ENCODE measurements at places on chromosomes 3 and 15.

- no peak for DNase-seq
These were observed 37.2 kb upstream of the ANPEP start for GRCh38 chr15:89851673-89852341.

- DNase-seq = no peak
These were observed 62.9 kb downstream of the EFCAB12 start for GRCh38 chr3:129365296-129366136.

DNA sequence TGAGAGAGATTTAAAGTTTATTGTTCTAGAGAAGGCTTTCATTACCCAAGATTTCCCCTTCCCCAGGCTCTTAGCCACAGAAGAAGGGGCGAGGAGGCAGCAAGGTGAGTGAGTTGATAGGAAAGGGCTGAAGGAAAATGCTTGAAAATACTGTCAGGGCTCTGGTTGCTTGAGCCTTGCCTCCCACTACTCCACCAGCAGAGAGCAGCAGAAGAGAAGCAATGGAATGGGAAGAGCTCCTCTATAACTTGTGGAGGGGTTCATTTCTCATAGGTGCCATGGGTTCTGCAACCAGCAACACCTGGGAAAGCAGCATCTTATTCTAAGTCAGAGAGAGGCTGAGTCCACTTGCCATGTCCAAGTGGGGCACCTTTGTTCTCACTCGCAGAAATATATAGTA lies 184.0 kb upstream of the CNTN6 start:
- no peak for DNase-seq

DNA sequence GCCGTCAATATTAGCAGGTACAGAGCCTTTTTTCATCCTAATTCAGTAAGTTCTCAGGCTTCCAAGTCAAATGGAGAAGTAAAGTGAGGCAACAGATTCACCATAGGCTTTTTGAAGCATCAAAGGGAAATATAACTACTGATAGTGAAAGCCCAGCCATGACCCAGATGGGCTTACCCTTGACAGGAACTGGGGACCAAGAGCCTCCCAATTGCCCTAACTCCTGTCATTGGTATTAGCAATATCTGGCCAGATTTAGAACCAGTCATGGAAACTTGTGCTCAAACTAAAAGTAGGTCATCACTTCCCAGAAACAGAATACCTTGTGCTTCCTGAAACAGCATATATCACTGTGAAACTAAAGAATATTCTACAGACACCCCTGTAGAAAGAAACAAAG lies 33.0 kb downstream of the NME9 start:
- no peak for DNase-seq

GRCh38 chr15:79858469-79858868 lies 38.3 kb downstream of the MTHFS start:
- DNase-seq = no peak

DNA sequence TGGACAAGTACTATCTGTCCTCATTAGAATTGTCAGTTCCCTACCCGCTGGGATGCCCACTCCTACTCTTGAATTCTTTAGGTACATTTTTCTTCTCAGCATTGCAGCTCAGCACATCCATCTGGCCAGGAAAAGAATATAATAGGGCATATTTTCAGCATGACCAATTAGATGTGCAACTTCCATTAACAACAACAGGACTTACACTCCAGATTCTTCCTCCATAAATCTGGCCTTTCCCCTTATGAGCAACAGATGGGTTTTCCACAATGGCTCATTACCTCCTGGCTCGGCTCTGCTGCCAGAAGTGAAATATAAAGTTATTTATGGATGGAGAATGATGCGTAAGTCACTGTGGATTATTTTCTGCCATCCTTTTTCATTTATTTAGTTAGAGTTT lies 443.8 kb upstream of the TGFBR2 start:
- DNase-seq = no peak

GRCh38 chr15:93333796-93334195 lies 244.8 kb upstream of the RGMA start:
- DNase-seq = no peak

DNA sequence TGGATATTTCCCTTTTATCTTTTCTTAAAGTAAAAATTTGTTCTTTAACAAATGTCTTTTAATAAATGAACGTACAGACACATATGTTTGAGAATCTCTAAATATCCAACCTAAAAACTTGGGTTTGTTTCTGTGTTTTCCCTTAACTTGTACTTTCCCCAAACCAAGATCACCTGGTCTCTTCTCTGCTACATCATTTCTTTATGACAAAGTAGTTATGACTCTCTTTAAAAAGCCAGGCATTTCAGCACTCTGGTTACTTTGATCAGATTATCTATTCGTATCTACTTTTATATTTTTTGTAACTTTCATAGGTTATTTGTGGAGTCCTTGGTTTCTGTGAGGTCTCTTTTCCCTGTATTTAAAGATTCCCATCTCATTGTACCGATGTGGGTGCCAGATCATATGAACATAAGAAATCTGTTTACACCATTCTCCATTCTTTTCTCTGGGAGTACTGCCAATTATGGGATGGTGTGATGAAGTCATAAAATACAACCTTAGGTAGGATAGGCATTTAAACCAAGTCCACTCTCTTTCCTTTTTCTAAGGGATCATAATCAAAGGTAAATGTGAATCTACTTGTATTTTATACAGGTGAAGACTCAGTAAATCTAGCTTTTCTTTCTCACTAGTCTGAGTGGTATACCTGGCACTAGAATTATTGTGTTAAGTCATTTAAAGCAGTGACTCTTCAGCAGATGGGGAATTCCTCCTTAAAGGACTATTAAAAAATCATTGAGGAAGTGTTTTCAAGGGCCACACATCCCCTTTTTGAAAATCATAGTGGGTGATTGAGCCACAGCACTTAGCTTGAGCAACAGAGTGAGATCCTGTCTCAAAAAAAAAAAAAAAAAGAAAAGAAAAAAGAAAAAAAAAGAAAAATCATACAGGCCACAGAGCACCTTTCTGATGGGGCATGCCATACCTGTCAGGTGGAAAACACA lies 12.4 kb upstream of the NFKBIZ start:
- DNase-seq = no peak

DNA sequence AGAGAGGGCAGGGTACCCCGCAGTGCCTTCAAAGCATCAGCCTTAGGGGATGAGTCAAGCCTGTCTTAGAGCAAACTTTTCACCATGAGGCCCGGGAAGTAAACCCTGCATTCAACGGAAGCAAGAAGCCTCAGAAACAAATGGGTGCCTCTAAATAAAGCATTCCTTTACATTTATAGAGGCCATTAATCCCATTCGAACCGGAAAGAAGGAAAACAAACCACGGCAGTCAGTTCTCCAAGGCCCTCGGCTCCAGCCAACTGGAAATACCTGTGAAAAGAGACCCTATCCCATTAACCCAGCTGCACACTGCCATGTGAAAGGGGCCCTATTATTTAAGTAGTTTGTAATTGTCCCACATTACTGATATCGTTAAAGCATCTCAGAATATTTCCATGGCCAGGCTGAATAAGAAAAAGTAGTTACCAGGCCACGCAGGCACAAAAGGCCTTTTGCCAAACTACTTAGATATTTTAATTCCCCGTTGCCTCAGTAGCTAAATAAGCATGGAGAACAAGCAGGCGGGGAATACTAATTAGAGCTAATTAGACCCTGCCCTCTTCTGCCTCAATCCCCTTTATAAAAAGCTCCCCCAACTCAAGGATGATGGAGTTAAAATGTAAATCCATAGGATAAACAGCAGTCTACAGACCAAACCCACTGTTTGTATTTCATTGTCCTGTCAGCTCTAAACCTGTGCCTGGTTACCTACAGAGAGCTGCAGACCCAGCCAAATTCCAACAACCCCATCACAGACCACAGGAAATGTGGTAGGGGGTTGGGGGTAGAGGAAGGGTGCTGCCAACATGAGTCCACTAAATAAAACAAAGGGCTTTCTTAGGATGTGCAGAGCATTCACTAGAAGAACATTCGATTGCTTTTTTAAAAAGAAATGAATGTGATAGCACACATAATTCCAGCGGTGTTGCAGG lies 4.1 kb downstream of the ITGB5 start:
- DNase-seq = no peak
